Activated T-helper 9 cell treated with anti-CD3 and anti-CD28 coated beads, Interleukin-2, amount 50 U/mL, for 16 hours (primary cell): ENCODE measurements at places on chromosomes 1 and 21.

- DNase-seq = no peak
Measured at GRCh38 chr1:101250656-101251272, 13.9 kb downstream of the S1PR1 start.

DNA sequence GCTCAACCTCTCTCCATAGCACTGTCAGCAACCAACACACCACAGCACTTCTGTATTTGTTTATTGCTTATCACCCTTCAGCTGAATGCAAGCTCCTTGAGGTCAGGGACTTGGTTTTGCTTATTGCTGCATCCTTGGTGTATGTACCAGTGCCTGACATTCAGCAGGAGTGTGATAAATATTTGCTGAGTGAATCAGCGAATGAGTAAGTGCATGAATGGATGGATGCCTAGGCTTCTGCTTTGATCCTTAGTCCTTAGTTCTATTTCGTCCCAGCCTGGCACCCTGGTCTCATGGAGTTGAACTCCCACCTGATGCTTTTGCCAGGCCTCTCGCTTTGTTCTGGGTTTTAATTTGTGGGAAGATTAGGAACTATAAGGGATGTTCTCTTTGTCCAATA is 88.2 kb downstream of the ZSCAN20 start:
- no peak for DNase-seq

DNA sequence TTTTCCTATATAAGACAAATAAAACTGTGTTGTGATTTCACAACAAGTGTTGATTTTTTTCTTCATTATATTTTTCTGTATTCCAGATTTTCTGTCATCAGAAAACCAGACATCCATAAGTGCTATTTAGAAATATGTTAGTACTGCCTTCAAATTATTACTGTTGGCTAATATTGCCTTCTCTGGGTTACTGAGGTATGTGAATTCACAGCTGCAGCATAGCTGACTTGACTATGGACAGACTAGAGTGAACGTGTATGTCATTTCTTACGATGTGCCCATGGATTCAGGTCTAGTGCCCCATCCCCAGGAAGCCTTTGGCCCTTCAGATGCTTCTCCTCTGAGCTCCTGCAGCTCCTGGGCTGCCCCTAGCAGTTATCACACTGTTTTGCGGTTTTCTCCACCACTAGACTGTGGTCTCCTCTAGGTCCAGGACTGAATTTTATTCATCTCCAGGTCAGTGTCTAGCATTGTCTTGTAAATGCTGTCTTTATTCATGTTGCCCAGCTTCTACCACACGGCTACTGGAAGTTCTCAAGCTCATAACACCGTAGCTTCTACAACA is 118.5 kb downstream of the FGGY start:
- DNase-seq = no peak

GRCh38 chr1:83849191-83850061 is 149.5 kb downstream of the TTLL7 start:
- DNase-seq = no peak

DNA sequence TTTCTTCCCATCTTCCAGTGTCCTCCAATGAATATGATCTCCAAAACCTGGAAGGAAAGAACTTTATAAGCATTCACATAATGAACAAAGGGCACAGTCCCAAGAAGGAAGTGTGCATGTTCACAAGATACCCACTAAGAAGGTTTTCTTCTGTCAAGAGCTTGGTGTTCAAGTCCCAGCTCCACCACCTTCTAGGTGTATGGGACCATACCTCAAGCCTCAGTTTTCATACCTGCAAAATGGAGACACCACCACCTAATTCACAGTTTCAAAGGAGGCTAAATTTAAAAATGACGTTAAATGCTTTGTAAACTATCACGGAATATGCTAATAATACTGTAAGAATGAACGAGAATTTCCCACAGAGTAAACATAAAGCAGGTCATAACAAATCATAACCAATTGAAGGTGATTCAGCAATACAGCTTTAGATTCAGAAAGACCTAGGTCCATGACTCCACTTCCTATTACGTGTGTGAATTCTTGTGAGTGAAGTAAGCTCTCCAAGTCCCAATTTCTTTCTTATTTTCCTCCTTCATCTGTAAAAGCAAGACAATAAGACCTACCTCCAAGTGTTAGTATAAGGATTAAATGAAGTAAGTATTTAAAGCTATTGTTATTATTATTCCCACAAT is 8.1 kb upstream of the KTI12 start:
- no peak for DNase-seq

GRCh38 chr1:153534925-153535241 is 908 bp downstream of the S100A6 start:
- no peak for DNase-seq
